Aorta (tissue), 5 donors: ENCODE measurements at places on chromosomes 13 and 19. TPM values are rescaled to one million over a fixed set of nuclear protein-coding genes. Genes with fewer than 3 reads are reported as not detected.
A peak's percentile ranks its signal among the peaks of the same experiment; 100 is the strongest.

DNA sequence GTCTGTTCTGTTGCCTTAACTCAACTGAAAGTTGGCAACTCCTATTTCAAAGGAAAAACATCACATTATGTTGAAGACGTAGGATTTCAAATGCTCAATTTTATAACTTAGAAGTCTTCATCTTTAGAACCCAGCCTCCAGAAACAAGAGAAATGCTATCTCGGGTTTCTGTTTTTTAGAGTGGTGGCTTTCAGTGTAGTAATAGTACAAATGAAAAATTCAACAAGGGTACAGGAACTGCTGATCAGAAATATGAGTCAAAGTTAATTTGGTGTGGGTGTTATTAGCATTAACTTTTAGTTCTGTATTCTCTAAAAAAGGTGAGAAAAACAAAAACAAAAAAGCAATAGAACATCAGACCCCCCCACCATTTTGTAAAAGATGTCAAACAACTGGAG, 56.6 kb upstream of the FLT1 start:
- DNase-seq: no peak

GRCh38 chr19:6393983-6394412, 1.0 kb upstream of the GTF2F1 start:
- no peak for DNase-seq

- no peak for DNase-seq
Measured at GRCh38 chr19:16376649-16377048, 52.0 kb downstream of the KLF2 start.

DNA sequence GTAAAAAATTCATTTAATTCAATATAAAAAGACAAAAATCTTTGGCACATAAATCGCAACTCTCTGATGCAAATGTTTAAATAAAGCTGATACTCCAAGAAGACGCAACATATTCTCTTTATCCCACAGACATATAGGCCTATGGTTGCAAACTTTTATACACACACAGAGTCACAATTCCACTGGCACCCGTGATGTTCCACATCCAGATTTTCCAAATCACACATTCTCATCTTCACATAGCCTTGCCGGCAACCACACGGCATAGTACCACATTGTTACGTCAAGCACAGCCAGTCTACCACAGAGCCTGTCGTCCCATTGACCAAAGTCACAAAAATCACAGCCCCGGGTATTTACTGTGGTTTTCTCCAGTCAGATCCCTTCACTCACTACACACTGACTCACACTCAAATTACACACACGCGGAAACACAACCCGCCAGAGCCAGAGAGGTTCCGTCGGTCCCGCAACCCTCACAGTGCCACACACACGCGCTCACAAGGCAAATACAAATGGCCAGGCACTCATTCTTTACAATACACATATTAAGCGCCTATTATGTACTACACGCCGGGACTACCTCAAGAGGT, 546 bp upstream of the ZNF546 start:
- DNase-seq: no peak

GRCh38 chr19:4157164-4157563, 3.7 kb downstream of the CREB3L3 start:
- DNase-seq: no peak

- no peak for DNase-seq
Measured at GRCh38 chr13:53142306-53142705, 113.7 kb downstream of the OLFM4 start.

- no peak for DNase-seq
Measured at GRCh38 chr19:610801-611480, 21.3 kb downstream of the HCN2 start.

The DENND1C gene
- total RNA-seq: 3.9 TPM

DNA sequence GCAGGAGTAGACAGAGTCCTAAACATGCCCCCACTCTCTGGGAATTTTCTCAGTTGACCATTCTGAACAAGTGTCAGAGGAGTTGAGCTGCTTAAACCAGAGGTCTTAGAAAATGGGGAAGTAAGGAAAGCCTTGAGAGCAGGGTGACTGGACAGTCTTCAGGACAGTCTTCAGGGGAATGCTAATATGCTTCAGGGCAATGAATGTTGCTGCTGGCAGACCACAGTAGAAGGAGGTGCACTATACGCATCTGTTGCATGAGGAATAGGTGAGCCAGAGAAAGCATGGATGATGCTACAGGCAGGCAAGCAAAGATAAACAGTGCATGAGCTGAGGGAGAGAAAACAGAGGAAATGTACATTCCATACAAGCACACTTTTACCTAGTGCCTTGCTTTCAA, 196.6 kb upstream of the GPR12 start:
- DNase-seq: no peak

- no peak for DNase-seq
Measured at GRCh38 chr19:51508059-51508733, 6.6 kb upstream of the SIGLEC12 start.

DNA sequence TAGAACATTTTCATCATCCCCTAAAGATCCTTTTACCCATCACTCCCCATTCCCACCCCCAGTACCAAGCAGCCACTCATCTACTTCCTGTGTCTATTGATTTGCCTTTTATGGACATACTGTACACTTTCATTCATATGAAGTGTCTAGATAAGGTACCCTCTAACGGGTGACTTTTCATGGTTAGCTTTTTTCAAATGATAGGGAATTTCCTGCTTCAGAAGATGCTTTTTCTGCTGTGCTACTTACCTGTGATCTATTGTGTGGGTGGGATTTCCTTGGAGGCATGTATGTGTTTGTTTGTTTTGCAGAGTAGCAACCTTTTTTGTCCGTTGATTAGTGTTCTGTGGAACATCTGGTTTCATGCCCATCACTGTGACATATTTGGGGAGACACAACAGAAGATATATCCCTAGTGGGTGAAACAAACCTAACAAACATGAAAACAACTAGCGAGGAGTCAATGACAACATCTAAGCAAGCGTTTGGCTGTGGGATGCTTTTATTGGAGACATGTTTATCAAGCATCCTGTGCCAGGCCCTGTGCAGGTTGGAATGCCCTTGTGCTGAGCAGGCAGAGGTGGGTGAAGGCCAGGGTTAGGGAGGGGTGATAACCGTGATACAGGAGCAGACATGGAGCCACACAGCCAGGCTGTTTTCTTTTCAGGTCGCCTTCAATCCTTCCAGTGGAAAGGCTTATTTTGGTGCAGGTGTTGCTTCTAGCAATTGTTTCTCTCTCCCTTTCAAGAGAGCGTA, 17.6 kb downstream of the SPINT2 start:
- no peak for DNase-seq

The BST2 gene
- 72.0 TPM for total RNA-seq

DNA sequence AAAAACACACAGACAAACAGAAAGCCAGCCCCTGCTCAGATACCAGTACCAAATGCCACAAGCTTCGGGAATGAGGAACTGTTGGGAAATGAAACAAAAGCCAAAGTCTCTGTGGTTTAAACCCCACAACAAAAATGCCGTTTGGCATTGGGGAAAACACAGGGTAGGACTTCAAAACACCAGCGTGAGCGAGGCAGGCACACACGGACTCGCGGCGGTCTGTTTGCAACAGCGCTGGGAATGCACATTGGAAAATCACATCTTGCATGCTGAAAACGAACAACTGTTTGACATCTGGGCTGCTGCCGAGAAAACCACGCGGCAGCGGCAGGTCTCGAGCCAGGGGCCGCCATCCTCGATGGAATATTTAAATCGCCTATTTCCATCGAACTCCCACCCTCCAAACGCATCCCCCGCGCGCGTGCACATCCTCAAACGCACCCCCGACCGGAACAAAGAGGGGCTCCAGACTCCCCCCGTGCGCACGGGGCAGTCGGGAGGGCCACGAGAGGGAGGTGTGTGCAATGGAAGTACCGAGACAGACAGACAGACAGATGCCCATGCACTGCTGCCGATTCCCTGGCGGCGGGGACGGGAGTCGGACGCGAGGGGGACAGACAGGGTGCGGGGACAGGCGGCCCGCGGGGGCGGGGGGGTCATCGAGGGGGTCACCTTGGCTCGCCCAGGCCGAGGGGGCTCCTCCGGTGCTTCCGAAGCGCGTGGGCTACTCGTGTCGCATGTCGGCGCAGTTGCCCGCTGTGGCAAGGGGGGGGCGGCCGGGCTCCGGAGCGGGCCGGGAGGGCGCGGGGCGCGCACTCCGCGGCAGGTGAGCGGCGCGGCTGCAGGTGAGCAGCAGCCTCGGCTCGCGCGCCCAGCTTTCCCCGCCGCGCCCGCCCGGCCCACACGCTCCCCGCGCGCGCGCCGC, at the start of gene GPR12:
GPR12 (minus strand) TSS at position 880 of the 925 bp plus-strand sequence. CDS start 959 bp downstream, outside the sequence.
- no peak for DNase-seq

The OSCAR gene
- total RNA-seq: 4.4 TPM

DNA sequence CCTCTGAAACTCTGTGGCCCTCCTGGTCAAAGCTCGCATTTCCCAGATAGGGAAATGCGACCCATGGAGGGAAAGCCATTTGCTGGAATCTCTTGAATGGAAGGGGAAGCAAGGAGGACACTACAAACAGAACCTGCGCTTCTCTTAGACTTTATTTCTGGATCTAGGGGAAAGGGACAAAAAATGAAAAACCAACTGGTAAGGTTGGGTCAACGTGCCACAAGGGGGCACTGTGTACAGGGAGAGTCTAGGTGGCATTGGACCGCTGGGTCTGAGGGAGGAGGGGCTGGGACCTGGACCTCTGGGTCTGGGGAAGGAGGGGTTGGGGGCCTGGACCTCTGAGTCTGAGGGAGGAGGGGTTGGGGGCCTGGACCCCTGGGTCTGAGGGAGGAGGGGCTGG, 5.0 kb downstream of the KLK4 start:
- no peak for DNase-seq

DNA sequence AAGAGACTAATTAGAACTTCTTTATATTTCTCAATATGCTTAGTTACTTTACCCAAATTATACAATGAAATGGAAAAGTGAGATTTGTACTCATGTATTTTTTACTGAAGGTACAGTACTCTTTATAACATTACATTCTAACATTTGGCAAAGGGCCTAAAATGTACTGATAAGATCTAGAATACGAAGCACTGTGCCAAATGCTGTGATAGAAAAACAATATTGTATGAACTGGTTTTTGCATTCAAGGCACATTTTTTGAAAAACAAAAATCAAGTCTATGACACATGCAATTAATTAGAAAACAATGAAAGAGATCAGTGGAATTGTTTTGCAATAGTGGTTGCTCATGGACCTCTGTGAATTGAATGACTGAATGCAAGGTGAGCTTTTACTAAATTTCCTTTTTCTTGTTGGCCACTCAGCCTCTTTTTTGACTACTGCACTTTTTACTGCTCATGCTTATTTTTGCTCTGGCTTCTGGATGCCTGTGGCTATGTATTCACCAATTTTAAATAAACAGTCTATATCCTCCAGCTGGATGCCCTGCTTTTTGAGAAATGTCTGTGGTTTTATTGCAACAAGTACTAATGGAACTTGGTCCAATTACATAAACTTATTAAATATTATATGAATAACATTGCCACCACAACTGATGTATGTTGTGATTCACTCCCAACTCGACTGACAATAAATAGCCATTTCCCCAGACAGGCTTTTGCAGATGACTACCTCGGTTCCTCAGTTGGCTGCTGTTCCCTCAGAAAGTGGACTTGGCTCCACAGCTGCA, 41.4 kb upstream of the OBI1 start:
- no peak for DNase-seq

GRCh38 chr13:110562036-110562597, 595 bp upstream of the RAB20 start:
- DNase-seq: peak; percentile 73

The SULT2A1 gene
- not detected for total RNA-seq

- no peak for DNase-seq
Measured at GRCh38 chr19:38099966-38100365, 124.1 kb downstream of the DPF1 start.

The ARHGEF1 gene
- total RNA-seq: 137 TPM

GRCh38 chr13:24630121-24630520, 50.1 kb upstream of the ATP12A start:
- DNase-seq: no peak

The ZNF567 gene
- 11.2 TPM for total RNA-seq
